ENCODE measurements at places on chromosomes 6 and 20. TPM values are rescaled to one million over a fixed set of nuclear protein-coding genes. Genes with fewer than 3 reads are reported as not detected.

The SAPCD1 gene
- total RNA-seq, result 11.3 TPM

The NRN1 gene
- total RNA-seq, result 15.4 TPM

The BMP6 gene
- total RNA-seq, result not detected

The GRM1 gene
- not detected for total RNA-seq

The PAX1 gene
- total RNA-seq, result not detected

The C20orf202 gene
- total RNA-seq, result not detected

The BPIFB2 gene
- total RNA-seq, result not detected

The DUSP15 gene
- not detected for total RNA-seq
